ENCODE measurements at places on chromosomes 5 and 9. TPM values are rescaled to one million over a fixed set of nuclear protein-coding genes. Genes with fewer than 3 reads are reported as not detected.

DNA sequence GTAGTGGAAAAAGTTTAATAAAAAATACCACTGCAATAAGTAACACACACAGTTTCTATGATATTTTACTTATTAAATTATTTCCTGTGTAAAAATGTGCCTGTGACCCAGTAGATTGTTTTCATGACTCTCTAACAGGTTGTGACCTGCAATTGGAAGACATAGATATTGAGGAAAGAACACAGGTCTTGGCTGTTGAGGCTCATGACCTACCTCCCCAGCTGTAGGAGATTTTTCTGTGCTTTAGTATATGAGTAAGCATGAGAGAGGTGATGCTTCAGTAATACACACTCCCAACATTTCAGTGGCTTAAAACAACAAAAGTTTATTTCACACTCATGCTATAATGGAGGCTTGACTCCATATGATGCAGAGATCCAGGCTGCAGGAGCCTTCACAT lies 47.3 kb upstream of the TNC start:
- no peak for DNase-seq

DNA sequence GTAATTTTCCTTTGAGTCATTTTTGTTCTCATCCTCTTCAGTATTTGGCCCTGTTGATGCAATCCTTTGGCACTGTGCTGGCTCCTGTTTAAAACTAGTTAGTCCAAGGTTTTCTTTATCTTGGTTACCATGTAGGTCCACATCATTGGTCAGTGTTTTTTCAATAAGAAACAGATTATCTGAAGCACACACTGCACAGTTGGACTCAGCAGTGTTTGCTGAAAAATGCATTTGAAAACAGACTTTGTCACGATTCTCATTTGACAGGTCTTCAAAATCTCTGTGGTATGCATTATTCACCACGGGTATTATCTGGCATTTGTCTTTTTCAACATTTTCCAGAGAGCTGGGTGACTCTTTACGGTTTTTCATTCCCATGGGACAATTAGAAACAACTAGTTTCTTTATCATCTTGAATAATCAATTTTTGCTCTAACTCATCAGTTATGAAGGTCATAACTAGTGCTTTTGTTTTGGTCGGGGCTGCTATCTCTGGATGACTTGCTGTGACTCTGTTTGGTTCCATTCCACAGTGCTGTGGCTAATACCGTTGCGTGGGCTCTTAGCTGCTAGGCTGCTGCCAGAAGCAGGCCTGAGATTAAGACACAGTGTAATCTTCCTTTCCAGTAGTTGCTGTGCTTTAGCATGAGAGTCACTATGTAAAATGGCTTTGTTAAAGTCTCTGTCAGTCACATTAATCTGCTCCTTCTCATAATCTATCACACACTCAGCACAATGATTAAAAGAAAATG lies 36.2 kb downstream of the NUDT12 start:
- no peak for DNase-seq

- no peak for DNase-seq
Measured at GRCh38 chr5:78458843-78459242, 98.4 kb downstream of the SCAMP1 start.

- no peak for DNase-seq
Measured at GRCh38 chr5:33524476-33524875, 83.7 kb downstream of the TARS1 start.

GRCh38 chr5:154206311-154206710 lies 15.8 kb downstream of the GALNT10 start:
- no peak for DNase-seq

GRCh38 chr5:175751369-175751768 lies 93.5 kb downstream of the HRH2 start:
- no peak for DNase-seq

DNA sequence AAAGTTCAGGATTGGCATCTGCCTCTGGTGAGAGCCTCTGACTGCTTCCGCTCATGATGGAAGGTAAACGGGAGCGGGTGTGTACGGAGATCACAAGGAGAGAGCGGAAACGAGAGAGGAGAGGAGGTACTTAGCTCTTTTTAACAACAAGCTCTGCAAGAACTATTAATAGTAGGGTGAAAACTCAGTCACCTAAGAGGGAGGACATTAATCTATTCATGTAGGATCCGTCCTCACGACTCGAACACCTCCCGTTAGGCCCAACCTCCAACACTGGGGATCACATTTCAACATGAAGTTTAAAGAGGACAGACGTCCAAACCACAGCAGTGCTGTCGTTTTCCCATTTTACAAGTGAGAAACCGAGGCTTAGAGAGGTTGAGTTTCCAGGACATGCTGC lies 173.7 kb downstream of the SLC28A3 start:
- no peak for DNase-seq

- DNase-seq = no peak
Measured at GRCh38 chr5:11518676-11519075, 385.6 kb downstream of the CTNND2 start.

GRCh38 chr9:33315371-33315770 lies 25.1 kb downstream of the NFX1 start:
- no peak for DNase-seq

- DNase-seq = no peak
Measured at GRCh38 chr9:120344230-120344629, 235.7 kb downstream of the CDK5RAP2 start.

- no peak for DNase-seq
Measured at GRCh38 chr9:8133606-8134005, 334.0 kb upstream of the DMAC1 start.

- no peak for DNase-seq
Measured at GRCh38 chr5:107680099-107680498, 9.4 kb upstream of the EFNA5 start.

GRCh38 chr9:112764837-112765236 lies 14.3 kb downstream of the SNX30 start:
- no peak for DNase-seq

DNA sequence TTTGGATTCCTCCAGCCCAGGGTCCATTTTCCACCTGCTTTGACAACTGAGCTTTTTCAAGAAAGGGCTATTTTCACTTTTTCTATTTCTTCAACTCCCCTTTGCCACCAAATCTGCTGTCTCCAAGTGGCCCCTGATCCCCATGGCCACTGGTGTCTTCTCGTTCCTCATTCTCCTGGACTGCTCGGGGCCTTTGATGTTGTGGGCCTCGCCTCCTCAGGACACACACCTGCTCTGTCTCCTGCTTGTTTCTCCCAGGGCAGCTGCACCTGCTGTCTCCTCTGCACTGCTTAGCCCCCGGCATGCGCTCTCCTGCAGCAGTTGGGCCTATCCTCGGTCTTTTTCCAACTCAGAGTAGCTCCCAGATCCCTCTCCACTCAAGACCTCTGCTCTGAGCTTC lies 16.3 kb upstream of the NANS start:
- no peak for DNase-seq

The C9orf153 gene
- total RNA-seq = not detected

The SLC36A2 gene
- not detected for total RNA-seq

The TRIM14 gene
- 84.6 TPM for total RNA-seq

The TMC1 gene
- total RNA-seq = not detected

The PCDHB14 gene
- not detected for total RNA-seq

The IL31RA gene
- total RNA-seq = not detected

The ANKRD33B gene
- total RNA-seq = 13.8 TPM

The FUT7 gene
- 0.68 TPM for total RNA-seq

The HSDL2 gene
- 18.2 TPM for total RNA-seq

Measured in activated CD8-positive, alpha-beta memory T cell treated with anti-CD3 and anti-CD28 coated beads, Interleukin-2, amount 10 ng/mL, durations not matched to agents 7 days and 5 days (primary cell).